ENCODE measurements at places on chromosomes 4 and X.

DNA sequence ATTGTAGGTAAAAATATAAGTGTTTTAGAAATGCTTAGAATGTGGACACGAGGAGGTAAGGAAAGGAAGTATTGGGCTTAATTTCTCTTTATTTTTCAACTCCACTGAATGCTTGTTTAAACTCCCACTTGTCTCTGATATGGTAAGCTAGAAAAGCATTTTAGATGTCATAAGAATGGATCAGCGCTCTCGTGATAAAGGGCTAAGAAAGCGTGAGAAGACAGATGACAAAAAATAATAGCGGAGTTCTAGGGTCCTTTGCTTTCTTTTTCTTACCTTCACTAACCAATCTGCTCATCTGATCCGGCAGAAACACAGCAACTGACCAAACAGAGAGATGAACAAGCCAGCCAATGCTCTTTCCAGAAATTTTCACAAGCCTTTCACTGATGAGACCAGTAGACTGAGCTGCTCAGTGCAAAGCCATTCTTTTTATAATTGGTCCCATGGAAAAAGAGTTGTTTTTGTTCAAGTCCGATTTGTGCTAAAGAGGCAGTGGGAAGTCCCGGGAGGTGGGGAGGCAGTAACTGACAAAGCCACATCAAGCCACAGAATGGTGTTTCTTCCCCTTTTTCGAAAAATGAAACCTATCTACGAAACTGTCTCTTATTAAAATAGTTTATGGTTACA is at the start of gene TASL:
TSS of gene TASL (minus strand) at position 405 of the 630 bp plus-strand sequence. CDS start 17,411 bp downstream, outside the sequence.
- peak; percentile 85 for DNase-seq

DNA sequence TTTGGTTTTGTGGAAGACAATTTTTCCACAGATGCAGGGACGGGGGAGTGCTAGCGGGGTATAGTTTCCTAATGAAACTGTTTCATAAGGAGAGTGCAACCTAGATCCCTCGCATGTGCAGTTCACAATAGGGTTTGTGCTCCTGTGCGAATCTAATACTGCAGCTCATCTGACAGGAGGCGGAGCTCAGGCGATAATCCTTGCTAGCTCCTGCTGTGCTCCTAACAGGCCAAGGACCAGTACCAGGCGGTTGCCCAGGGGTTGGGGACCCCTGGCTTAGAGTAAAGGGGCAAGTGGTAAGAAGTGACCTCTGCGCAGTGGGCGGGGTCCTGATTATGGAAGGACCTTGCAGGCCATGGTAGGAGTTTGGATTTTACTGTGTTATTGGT is 3.8 kb downstream of the SCML1 start:
- DNase-seq = no peak

GRCh38 chrX:19739683-19740082 is 147.7 kb downstream of the SH3KBP1 start:
- DNase-seq = peak; percentile 64

DNA sequence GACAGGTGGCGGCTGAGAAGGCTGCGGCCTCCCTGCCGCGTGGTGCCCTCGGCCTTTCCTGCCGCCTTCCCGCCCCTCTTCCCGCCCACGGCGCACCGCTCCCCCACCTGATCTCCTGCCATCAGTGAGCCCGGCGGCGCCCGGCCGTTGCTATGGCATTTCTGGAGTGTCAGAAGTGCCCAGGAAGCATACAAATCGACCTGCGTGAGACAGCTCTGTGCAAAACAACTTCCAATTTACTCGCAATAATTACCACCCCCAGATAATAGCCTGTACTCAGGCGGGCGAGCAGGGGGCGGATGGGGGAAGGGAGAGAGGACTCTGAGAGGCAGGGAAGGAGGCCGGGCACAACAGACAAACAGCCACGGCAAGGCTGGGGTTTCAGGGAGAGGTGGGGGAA is 16.6 kb upstream of the ERCC6L start:
- no peak for DNase-seq

DNA sequence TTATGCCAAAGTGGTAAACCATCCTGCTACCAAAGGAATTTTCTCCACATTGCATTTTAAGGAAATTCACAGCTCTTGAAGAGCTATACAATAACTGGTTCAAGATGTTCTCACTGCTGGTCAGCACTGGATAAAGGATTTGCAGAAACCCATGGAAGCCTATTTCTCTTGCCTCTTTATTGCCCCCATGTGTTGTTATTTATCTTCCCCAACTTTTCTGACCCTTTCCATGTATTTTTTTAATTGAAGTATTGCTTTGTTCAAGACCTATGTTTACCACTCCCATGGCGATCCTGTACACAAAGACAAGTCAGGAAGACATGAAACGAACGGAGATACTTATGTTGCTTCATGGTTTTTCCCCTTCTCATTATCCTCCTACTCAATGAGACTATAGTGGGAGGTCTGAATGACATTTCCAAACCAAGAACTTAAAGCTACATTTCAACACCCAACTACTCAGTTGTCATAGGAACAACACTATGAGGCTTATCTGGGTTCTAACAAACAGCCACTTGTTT is 566.4 kb upstream of the DIPK2B start:
- DNase-seq = no peak

- DNase-seq = no peak
Measured at GRCh38 chr4:2596611-2597010, 60.2 kb downstream of the FAM193A start.

DNA sequence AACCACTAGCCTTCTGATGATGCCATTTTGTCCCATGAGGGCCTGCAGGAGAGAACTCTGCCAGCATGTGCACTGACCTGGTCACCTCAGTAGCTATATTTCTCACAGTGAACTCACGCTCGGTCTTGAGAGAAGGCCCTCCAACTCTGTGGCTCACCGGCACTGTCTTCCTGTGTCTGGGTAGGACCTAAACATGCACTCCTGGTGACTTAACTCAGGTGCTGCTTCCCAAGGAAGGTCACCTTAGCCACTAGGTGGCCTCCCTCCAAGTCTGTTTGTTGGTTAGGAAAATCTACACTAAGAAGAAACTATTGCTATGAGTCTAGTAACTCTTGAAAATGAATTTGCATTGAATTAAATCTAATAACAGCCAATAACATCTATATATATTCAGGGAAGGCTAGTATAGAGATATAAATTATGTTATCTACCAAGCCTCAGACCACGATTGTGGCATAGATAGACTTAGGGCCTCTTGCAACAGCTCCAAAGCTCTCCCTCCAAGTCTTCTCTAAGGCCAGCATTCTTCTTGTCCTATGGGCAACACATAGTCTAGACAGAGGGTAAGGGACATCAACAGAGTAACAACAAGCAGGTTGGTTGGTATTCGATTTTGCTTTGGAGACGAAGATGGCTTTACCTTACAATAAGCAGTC is 24.7 kb downstream of the TLR10 start:
- no peak for DNase-seq

DNA sequence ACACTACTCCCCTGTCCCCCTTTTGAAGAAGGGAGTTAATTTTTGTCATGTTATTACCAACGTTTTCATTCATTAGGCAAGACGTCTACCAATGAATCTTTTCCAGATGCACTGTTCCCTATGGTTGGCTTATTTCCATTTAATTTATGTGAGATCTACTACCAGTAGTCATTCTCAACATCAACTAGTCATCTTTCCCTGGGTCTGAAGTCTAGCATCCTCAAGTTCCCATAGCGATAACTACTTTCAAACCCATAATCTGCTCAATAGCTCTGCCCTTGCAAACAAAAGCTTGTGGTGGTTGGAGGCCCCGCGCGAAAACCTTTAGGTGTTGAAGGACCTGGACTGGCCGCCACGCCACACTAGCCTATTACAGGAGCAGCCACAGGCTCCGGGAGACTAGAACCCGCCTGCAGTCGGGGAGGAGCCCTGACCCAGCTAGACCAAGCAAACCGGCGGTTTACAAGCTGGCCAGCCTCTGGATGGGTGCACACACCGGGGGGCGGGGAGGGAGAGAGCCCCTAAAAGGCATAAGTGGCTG is 746 bp downstream of the PPAT start:
- DNase-seq = peak; percentile 61

GRCh38 chr4:169765835-169766234 is 8.1 kb upstream of the HPF1 start:
- no peak for DNase-seq

DNA sequence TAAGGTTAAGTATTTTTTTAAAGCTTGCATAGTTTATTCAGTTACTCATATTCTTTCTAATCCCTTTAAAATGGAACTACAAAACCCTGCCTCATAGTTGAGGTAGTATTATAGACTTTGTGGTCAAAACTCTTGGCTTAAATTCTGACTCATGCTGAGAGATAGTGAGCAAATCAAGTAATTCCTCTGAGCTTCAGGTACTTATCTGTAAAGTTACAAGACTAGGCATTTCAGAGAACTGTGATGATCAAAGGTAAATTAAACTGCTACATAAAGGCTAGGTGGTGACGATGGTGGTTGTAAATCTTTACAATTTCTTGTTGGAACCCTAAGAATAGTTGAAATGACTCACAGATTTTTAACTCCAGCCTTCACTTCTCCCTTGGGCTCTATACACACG is 3.2 kb upstream of the CLOCK start:
- DNase-seq = no peak

GRCh38 chr4:71269233-71269632 is 69.6 kb upstream of the SLC4A4 start:
- DNase-seq = no peak

DNA sequence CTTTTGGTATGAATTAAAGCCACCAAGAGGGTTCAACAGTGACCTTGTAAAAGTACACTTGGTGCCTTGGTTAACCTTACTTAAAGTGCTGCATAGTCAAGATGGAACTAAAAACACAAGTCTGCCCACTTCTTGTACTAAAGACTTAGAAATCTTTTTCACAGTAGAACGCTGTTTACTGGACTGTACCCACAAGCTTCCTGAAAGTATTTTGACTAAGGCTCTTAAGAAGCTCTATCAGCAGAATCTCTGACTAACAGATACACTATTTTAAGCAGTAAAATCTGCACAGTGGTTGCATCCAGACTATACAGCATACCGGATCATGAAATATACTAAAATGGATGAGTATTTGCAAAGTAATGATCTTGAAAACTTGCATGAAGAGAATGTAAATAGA is 7.2 kb downstream of the RAB28 start:
- DNase-seq = no peak

DNA sequence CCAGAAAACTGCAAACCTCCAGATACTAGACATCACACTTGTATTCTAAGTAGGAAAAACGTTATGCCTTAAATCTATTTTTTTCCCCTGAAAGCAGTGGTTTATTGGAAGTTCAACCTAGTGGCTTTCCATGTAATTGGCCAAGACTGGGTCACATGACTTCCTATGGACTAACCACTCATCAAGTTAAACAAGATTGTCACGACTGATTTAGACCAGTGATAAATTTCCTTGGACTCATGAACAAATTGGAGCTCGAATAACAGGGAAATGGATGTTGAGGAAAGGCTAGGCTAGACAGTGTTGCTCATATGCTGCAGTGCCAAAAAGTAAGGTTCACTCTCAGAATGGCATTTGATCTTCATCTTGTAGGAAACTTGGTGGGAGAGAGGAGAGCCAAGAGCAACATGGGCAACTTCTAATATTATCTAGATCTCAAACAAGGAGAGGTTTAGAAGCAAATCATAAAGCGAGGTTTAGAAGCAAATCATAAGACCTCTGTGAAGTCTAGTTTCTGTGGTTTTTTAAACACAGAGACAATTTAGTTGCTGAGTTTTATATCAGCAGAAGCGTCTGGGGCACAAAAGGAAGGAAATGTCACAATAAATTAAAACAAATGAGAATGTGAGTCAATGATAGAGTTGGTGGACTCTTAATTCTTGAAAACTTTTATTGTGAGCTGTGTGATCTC is 165.6 kb upstream of the BOD1L1 start:
- DNase-seq = no peak

DNA sequence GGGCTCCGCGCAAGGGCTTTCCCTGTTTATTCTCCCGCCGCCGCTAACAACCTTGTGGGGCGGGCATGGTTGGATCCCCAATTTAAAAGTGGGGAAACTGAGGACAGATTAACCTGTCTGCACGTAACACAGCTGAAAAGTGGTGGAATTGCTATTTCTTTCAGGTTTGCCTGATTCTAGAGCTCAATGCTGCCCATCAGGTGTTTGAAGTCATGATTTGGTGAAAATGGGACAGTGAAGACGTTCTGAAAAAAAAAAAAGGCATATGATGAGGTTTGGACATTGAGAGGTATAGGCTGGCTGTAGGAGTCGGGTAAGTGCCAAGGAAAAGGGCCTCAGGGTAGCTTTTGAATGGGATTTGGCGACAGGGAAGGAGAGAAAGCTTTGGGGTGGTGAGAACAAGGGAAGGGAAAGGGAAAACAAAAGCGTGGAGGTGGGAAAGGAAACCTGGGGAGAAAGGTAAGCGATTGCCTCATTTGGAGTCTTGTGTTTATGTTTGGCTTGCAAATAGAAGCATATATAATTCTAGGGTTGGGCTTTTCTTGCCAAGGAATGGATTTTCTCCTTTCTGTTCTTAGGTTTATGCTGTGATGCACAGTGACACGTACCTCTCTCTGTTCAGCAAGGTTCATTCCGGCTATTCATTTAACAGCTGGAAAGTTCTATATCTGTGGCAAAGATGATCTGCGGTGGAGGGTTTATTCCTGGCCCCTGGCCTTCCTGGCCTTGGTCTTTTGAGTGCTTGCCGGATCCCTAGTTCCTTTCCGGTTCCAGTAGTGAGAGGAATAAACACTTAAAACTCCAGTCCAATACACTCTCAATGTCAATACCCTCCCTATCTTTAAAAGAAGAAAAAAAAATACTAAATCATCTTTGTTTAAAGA is 2.4 kb upstream of the STIM2 start:
- DNase-seq = no peak

DNA sequence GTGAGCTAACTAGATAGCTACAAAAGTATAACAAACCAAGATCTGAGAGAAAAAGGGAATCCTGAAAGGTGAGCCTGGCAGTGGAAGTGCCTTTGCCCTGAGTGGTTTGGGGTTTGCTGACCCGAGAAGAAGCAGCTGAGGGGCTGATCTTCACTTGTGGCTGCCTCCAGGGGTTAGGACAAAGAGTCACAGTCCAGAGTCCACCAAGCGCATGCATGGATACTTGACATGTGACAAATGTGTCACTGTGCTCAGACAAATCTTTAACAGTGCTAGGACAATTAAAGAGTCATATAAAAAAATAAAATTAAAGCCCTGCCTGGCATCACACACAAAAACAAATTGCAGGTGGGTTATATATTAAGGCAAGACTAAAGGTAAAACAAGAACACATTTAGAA is 26.4 kb downstream of the HMGB3 start:
- DNase-seq = no peak

GRCh38 chr4:12844141-12844540 is 640.0 kb downstream of the RAB28 start:
- no peak for DNase-seq

- peak; percentile 78 for DNase-seq
Measured at GRCh38 chrX:2614911-2615310, 76.2 kb upstream of the CD99 start.

GRCh38 chr4:133148690-133149363 is at the start of gene PCDH10:
Gene PCDH10, plus strand, starts transcription at chr4:133149294. Its CDS starts 847 bp downstream, at chr4:133150141.
- DNase-seq = no peak

- DNase-seq = no peak
Measured at GRCh38 chrX:47595716-47596251, 13.5 kb downstream of the TIMP1 start.

- DNase-seq = no peak
Measured at GRCh38 chr4:76601791-76602190, 166.8 kb downstream of the SHROOM3 start.

GRCh38 chr4:4990857-4991540 is 28.3 kb downstream of the CYTL1 start:
- DNase-seq = no peak
